ENCODE measurements at places on chromosomes 11 and 22.

DNA sequence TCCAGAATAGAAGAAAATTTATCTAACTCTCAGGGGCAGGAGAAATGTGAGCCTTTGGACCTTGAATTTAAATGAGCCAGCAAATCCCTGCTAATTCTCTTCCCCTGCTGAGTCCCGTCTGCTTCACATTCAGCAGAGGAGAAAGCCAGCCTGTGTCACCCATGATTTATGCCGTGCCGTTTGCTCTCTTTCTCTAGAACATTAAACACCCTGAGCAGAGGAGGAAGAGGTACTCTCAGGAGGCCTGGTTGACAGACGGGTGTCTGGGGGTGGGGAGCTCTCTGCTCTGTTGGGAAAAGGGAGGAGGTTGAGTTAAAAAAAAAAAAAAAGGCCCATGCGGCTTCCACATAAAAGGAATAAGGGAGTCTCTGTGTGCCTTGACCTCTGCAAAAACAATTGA, 11.3 kb upstream of the MTMR3 start:
- peak; percentile 68 for DNase-seq

- DNase-seq = no peak
Measured at GRCh38 chr11:91194546-91194945, 971.7 kb upstream of the CHORDC1 start.

DNA sequence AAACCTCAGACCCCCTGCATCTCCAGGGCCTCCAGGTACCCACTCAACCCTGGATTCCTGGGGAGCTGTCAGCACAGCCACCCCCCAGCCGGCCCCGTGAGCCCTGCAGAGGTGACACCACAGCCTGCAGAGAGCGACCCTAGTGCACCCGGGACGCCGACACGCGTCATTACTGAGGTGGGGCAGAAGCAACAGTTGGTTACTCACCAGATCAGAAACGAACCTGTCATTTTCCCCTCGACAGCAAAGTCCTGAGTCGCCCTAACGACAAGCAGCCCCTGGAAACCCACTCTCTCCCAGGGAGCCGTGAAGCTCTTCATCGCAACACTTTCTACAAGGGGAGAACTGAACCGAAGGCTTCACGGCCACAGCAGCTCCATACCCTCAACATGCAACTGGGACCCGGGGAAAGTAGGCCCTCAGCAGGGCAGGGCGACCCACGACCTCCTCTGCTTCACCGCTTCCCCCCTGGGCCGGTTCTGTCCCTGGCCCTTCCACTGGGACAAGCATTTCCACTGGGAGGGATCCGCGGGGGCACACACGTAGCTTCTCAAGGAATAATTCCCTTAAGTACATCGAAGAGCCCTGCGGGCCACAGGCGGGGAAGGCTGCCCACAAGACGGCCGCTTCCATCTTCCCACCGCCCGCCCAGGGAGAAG, 1.6 kb downstream of the BRD1 start:
- no peak for DNase-seq

DNA sequence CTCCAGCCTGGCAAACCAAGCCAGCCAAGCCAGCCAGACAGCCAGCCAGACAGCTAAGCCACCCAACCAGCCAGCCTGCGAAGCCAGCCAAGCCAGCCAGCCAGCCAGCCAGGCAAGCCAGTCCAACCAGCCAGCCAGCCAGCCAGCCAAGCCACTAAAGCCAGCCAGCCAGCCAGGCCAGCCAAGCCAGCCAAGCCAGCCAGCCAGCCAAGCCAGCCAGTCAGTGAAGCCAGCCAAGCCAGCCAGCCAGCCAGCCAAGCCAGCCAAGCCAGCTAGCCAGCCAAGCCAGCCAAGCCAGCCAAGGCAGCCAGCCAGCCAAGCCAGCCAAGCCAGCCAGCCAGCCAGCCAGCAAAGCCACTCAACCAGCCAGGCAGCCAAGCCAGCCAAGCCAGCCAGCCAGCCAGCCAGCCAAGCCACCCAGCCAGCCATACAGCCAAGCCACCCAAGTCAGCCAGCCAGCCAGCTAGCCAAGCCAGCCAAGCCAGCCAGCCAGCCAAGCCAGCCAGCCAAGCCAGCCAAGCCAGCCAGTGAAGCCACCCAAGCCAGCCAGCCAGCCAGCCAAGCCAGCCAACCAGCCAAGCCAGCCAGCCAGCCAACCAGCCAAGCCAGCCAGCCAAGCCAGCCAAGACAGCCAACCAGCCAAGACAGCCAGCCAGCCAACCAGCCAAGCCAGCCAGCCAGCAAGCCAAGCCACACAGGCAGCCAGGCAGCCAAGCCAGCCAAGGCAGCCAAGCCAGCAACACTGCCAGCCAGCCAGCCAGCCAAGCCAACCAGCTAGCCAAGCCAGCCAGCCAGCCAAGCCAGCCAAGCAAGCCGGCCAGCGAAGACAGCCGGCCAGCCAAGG, 29.7 kb downstream of the CCT8L2 start:
- no peak for DNase-seq

GRCh38 chr22:19473578-19473977, 5.4 kb downstream of the UFD1 start:
- no peak for DNase-seq

DNA sequence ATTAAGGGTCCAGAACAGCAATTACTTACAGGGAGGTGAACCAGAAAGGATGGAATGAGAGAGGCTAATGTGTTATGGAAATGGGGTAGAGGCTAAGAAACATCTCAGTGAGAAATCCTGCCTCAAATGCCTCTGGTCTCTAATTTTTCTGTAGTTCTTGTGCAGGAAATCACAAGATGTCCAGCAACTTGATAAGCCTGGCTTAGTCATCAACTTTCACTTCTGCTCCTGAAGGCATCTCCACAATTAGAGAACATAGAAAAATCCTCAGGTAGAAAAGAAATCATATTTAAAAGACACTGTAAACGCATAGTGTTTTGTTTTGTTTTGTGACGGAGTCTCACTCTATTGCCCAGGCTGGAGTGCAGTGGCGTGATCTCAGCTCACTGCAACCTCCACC, 18.7 kb downstream of the MRGPRX4 start:
- DNase-seq = no peak

DNA sequence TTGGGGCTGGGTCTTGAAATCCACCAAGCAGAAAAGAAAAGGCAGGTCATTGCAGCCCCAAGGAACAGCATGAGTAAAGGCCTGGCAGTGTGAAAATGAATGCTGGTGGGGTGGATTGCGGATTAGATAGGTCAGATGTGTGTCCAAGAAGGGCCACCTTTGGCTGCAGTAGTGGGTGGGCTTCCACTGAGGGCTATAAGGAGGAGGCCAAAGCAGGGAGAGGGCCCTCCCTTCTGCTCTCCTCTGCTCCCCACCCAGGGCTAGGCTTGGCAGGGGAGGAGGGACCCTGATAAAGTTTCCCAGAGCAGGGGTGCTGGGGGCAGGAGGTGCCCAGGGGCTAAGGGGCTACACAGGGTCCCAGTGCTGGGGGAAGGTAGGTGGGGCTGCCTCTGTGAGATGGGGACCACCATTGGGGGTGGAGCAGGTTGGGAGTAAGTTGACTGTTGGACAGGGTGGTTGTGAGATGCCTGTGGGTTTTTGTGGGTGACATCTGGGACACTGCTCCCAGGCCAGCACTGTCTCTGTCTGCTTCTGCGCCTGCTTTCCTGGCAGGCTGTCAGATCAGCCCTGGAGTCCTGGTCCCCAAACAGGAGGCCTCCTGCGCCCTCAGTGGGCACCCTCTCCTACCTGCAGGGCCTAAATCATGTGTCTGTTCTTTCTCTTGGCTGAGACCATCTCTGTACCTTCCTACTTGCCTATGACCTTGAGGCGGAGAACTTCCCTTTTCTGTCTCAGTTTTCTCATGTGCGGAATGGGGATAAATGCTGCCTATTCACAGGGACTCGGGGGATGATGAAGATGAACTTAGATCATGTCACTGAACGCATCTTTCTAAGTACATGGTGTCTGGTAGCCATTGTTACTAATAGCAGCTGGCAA, 1.9 kb downstream of the CAPN5 start:
- no peak for DNase-seq

DNA sequence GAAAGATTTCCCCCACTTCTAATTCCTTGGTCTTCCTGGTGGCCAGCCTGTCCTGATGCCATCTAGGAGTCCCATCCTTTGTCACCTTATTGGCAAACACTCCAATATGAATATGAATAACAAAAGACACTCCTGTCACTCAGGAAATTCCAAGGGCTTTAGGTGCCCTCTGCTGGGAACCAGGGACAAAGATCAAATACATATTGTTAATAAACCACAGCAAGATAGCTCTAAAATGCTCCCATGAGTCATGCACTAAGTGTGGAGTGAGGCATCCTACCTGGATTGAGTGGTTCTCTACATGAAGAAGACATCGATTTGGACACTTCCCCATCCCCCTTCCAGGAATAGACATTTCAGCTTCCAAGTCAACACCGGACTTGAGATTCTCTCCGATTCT, 823.6 kb downstream of the TBC1D22A start:
- no peak for DNase-seq

GRCh38 chr11:114397349-114397982, 2.8 kb downstream of the C11orf71 start:
- no peak for DNase-seq

DNA sequence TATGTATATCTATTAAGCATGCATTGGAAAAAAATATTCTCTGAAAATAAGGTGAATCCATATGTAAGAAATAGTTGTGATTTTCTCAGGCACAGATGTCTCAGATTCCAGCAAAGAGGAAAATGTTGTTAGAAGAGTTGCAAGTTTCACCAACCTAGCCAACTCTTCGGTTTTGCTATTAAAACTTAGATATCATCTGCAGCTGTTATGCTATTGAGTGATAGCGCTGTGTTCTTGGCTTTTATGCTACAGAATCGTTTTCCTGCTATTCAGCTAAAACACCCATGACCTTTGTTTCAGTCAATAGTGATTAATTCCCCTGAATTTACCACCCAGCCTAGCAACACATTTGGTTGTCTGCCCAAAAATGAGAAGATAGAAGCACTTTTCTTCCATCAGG, 795.6 kb upstream of the ANO3 start:
- no peak for DNase-seq

- DNase-seq = no peak
Measured at GRCh38 chr22:39940757-39941305, 19.4 kb upstream of the TMA7B start.

DNA sequence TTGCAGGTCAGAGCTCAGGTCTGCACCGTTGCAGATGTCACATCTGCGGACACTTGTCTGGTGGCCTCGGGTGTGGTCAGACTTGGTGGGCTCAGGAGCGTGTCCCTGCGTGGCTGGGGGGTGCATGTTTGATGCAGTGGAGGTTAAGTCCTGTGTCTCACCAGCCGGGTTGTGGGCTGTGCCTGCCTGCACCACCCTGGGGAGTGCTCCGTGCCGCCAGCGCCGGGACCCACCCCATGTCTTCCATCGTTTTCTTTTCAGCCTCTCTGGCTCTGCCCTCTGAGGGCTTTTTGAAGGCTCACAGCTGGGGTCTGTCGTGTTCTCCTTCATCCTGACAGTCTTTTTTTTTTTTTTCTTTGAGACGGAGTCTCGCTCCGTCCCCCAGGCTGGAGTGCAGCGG, 26.0 kb downstream of the PPIL2 start:
- no peak for DNase-seq

DNA sequence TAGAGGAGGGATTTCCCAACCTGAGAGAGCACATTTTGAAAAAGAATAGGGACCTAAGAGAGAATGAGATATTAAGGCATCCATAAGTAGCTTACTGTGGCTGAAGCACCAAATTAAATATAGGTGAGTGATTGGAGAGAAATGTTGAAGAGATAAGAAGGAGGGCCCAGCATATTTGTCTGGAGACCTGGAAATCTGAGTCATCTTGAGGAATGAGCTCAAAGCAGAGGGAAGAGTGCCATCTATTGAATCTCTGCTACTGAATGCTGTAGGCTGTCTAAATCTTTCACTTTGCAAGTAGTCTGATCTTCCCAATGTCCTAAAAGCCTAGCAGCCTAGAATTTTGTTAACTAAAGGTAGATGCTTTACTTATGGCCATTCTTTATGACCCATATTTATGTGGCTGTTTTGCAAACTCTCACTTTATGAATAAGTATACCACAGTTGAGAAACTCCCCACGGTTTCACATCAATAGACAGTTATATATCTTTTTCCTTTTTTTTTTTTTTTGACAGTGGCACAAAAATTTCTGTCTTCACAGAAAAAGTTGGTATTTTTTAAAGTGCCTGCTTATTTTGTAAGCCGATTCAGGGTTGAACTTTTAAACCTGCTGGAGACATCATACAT, 2093.5 kb downstream of the LRRC4C start:
- no peak for DNase-seq

DNA sequence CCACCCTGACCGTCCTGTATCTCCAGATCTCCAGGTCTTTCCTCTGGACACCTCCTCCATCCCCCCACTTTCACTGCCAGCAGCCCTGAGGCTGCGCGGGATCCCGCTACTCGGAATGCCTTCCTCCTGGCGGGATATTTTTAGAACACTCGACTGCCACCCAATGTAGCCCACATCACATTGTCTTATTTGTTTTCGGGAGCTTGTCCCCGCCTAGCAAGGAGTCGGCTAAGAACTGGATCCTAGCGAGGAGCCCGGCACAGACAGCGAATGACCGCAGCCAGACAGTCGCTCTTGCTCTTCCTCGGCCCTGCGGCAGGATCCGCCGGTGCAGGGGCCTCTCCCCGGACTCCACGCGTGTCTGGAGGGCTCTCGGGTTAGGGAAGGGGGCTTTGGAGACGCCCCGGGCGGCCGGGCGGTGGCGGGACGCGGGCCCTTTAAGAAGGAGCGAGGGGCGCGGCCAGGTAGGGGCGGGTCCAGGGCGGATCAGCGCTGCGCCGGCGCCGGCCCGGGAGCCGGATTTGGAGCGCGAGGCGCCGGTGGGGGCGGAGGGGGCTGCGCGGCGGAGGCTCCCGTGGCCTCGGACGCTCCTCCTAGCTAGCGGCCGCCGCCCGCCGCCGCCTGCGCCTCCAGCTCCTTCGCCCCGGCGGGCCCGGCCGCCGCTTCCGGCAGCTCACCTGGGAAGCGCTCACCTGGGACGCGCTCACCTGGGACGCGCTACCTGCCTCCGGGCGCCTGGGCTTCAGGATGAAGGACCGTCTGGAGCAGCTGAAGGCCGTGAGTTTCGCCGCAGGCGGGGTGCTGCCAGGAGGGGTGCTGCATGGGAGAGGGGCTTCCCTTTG, at the start of gene STX3:
Gene STX3 (plus strand): TSS at position 518 of the 842 bp plus-strand sequence. CDS start 230 bp downstream, at position 748.
- DNase-seq = peak; percentile 25

DNA sequence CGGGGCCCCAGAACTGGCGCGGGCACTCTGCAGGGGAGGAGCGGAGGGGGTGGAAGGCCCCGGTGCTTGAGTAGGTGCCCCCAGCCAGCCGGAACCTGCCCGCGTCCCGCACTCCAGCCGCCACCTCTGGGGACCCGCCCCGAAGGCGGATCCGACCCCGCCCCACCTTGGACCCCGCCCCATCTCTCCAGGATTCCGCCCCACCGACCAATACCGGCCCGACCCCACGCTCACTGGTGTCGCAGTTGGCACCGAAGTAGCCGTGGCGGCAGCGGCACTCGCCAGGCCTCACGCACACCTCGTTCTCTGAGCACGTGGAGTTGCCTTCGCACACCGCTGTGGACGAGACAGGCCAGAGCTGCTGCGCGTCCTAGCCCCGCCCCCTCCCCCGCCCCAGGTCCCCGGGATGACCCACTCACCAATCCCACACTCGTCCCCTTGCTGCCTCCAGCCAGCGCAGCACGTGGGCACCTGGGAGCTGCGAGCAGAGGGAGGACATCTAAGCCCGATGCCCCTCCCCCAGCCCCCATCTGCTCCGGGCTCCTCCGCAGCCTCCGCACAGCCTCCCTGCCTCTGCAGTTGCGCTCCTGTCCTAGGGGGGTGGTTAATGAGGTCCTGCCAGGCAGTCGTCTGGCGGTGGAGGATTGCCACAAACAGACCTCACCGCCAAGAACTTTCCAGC, 6.0 kb downstream of the SCARF2 start:
- DNase-seq = no peak
